ENCODE measurements at places on chromosomes 11 and 22. TPM values are rescaled to one million over a fixed set of nuclear protein-coding genes. Genes with fewer than 3 reads are reported as not detected.

DNA sequence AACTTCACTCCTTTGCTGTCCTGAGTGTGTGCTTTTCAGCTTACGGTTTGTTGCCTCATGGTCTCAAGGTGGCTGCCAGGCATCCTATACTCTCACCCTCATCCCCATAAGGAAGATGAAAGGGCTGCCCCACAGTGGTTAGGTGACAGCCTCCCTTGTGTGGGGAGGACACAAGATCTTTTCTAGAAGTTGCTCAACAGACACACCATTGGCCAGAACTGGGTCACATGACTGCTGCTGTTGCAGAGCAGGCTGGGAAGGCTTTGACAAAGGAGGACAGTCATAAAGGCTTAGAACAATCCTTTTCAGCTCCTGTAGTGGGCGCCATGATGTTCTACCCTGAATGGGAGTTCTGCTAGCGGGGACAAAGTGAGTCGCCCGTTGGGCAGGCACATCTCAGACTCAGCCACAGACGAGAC is 69.7 kb upstream of the RASD2 start:
- DNase-seq = no peak

DNA sequence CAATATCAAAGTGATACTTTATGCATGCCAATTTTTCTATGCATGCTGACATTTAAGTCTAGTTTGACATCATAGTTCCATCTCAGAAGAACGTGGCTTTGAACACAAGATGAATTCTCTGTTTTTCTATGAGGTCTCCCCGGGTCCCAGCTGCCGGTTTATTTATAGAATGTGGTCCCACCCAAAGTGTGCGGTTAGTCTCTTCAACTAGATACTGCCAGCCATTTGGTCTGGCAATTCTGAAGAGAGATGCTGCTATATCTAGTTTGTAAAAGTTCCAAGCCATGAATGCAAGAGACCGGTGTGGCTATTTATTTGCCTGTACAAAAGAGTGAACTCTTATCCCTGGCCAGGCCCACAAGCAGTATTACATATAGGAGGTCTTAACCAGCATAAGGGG is 9.2 kb downstream of the OR5A2 start:
- DNase-seq = no peak

GRCh38 chr11:35800970-35801953 is 138.7 kb downstream of the TRIM44 start:
- no peak for DNase-seq

- DNase-seq = peak; percentile 56
Measured at GRCh38 chr11:2406878-2407410, 6.4 kb downstream of the TSSC4 start.

- no peak for DNase-seq
Measured at GRCh38 chr22:40631925-40632324, 4.6 kb downstream of the MRTFA start.

DNA sequence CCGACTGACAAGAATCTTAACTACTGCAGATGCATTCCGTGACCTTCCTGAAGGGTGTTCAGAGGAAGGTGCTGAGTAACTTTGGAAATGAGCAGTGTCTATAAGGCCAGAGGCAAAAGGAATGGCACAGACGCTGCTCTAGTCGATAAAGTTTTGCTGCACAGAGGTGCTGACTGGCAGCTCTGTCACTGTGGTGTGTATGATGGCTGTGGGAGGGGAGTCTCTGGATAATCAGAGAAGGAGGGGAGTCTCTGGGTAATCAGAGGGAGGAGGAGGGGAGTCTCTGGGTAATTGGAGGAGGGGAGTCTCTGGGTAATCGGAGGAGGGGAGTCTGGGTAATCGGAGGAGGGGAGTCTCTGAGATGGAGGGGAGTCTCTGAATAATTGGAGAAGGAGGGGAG is 18.4 kb downstream of the PTDSS2 start:
- DNase-seq = no peak

- DNase-seq = no peak
Measured at GRCh38 chr22:45757068-45757467, 85.4 kb downstream of the ATXN10 start.

GRCh38 chr11:77851503-77851902 is 30.6 kb downstream of the AAMDC start:
- DNase-seq = no peak

DNA sequence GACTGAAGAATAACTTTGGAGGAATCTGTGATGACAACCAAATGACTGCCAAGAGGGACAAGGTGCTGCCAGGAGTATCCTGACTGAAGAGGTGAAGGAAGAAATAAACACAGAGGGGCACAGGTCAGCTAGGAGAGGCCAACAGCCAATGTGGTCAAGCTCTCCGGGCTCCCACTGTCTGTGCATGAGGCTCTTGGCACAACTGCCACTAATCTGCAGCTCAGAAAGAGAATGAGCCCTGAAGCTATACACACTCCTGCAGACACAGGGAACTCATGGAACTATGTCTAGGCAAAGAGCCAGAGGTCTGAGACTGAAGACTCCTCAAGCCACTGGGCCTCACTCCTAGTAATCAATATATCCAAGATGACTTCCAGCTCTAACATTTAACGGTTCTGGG is 7.0 kb downstream of the THRSP start:
- no peak for DNase-seq

DNA sequence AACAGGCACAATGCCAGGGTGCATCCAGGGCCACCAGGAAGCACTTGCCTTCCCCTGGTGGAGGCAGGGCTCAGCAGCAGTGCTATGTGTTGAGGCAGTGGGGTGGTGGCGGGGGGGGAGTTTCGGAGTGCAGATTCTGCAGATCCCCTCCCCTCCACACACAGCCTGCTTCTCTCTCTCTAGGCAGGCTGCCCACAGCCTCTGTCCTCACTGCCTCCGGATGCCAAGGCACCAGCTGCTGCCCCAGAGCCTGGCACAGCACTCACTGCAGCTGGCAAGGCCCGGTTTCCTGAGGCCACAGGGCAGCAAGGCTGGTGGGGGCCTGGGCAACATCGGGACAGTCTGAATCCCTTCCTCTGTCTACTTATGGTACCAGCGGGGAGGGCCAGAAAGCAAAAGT is 35.8 kb downstream of the NRXN2 start:
- no peak for DNase-seq

- DNase-seq = no peak
Measured at GRCh38 chr22:45450921-45451651, 37.6 kb downstream of the RIBC2 start.

GRCh38 chr22:41531715-41532477 is 12.4 kb downstream of the POLR3H start:
- DNase-seq = no peak

GRCh38 chr22:32880893-32881596 is 79.5 kb downstream of the TIMP3 start:
- DNase-seq = peak; percentile 63

DNA sequence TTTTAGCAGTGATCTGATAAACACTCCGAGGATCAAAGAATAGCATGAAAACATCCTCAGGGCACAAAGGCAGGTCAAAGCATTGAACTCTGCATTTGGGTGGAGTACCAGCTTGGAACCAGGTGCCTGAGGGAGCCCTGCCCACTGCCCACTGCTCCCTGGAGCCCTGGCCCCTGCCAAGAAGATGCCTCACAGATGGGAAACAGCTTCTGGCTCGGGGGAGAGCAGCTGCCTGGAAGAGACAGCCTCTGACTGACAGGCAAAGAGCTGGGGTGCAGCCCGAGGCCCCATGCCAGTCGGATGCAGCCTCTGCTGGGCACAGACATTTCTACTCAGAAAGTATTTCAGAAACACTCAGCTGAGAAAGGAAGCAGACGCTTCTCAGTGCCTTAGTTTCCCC is 13.2 kb downstream of the LMO1 start:
- DNase-seq = peak; percentile 1

DNA sequence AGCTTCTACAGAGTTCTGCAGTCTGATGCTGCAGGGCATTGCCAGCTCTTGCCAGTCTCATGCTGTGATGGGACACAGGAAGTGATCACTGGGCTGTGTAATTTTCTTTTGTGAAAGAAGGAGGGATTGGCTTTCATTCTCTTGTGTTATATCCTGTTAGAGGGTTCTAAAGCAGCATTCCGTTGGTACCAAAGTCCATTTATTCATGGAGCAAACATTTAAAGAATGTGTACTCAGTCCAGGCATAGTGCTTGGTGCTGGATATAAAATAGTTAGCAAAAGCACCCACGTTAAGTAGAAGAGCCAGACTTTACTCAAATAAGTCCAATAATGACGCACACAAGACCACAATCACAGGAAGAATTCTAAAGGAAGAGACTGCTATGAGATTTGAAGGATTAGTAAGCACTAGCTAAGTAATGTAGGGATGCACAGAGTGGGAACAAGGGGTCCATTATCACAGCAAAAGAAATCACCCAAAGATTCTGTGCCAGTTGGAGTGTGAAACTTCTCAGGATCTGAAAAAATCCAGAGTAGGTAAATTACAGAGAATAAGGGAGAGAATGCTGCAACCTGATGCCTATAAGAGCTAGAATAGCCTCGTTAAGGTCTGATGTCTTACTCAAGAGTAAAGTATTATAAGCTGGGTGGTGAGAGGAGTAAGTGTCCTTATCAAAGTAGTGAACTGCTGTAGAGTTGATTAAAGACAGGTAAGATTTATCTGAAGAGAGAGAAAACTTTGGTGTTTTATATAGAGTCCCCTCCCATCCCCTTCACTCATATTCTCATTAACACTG is 728.3 kb downstream of the METTL15 start:
- no peak for DNase-seq

GRCh38 chr11:27882066-27882697 is 181.9 kb upstream of the BDNF start:
- DNase-seq = no peak

GRCh38 chr11:79493555-79494171 is 52.8 kb upstream of the TENM4 start:
- peak; percentile 53 for DNase-seq

GRCh38 chr22:35479985-35480550 is 60.6 kb upstream of the RASD2 start:
- DNase-seq = peak; percentile 72

DNA sequence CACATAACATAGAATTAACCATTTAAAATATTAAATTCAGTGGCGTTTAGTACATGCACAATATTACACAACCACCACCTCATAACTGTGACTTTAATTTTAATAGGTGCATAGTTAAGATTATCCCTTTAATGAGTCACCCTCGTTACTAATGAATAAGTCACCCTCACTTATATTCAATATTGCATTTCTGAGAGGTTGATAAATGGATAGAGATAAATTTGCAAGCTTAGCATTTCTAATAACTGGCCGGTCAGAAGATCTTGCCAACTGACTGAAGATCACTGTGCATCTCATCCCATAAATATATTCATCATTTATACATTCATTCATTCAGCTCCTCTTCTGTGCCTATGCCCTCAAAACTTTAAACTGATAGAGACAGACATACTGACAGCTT is 243.7 kb downstream of the TTC28 start:
- no peak for DNase-seq

GRCh38 chr22:40444178-40444831 is 73.9 kb downstream of the SGSM3 start:
- no peak for DNase-seq

DNA sequence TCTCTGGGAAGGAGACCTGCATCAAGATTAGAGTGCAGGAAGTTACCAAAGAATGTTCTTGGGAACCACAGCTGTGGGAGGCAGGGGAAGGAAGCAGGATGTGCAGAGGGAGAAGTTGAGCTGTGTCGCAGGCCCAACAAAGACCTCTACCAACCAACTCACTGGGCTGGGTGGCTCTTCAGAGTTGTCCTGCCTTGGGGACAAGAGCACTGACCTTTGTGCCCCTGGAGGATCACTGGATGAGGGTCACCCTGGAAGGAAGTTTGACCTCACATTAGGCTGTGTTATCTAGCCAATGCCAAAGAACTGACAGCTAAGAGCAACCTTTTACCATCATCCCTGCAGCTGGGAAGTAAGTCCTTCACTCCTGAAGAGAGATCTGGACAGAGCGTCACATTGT is 130.6 kb downstream of the RRAS2 start:
- DNase-seq = no peak

DNA sequence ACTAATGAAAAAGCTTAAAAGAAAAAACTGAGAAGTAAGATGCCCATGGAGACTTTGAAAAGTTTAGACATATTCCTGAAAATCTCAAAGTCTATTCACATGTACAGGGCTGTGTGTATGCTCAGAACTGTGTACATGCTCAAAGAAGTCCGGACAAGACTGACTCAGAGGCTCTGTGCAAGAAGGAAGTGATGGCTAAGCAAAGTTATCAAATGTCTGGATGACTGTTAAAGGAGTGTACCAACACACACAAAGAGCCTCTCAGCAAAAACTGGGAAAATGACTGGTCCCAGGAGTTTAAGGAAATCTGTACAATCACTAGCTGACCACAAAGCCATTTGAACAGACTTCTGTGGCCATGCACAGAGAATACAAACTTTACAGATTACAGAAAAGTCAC is 33.1 kb upstream of the ARHGAP32 start:
- no peak for DNase-seq

- no peak for DNase-seq
Measured at GRCh38 chr11:83938148-83938547, 652.0 kb upstream of the CCDC90B start.

GRCh38 chr22:46737105-46737975 is 712 bp downstream of the CERK start:
- DNase-seq = peak; percentile 72

GRCh38 chr11:3641701-3642070 is at the start of gene ART5:
Gene ART5 (minus strand): TSS chr11:3641992. CDS start chr11:3641862, 130 bp downstream.
- no peak for DNase-seq

DNA sequence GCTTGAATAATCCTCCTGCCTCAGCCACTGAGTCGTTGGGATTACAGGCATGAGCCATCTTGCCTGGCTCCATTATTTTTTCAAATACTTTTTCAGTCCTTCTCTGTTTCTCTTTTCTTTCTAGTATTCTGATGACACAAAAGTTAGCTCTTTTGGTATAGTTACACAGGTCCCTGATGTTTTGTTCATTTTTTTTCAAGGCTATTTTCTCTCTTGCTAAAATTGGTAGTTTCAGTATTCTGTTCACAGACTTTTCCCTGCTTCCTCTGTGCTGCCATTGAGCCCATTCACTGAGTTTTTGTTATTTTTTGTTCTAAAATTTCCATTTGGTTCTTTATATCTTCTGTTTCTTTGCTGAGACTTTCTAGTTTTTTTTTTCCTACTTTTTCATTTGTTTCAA is 166.5 kb downstream of the UVRAG start:
- no peak for DNase-seq

- no peak for DNase-seq
Measured at GRCh38 chr11:73781303-73781702, 6.4 kb upstream of the MRPL48 start.

OR5AK2 gene
- not detected for total RNA-seq

CRYBB2 gene
- 0.84 TPM for total RNA-seq

MMP12 gene
- 17.5 TPM for total RNA-seq

RFPL1 gene
- total RNA-seq = not detected

YPEL1 gene
- 2.8 TPM for total RNA-seq

PLEKHB1 gene
- 11.4 TPM for total RNA-seq

MYO7A gene
- total RNA-seq = 9.9 TPM

OR51E2 gene
- 0.46 TPM for total RNA-seq

RAPSN gene
- total RNA-seq = 0.41 TPM

SLC25A1 gene
- 88.3 TPM for total RNA-seq

SCGB1C1 gene
- total RNA-seq = not detected

TRIM48 gene
- not detected for total RNA-seq

TSPAN32 gene
- total RNA-seq = 2.8 TPM
